ENCODE measurements at places on chromosomes 13 and 19.

DNA sequence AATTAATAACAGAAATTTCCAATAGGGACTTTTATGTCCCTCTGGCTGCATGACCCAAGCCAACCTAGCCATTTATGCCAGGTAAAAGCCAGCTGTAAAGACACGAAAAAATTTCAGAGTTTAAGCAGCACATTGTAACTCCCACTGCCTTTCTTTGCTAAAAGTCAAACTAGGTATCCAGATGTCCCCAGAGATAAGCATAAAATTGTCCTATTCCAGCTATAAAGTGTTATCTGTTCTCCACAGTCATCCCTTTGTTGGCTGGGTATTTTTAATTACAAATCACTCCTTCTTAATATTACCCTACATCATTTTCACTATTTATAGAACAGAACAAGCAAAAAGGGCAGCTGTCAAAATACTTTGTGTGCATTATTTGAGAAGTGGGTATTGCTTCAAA is 3.2 kb upstream of the ZNF154 start:
- no peak for DNase-seq

DNA sequence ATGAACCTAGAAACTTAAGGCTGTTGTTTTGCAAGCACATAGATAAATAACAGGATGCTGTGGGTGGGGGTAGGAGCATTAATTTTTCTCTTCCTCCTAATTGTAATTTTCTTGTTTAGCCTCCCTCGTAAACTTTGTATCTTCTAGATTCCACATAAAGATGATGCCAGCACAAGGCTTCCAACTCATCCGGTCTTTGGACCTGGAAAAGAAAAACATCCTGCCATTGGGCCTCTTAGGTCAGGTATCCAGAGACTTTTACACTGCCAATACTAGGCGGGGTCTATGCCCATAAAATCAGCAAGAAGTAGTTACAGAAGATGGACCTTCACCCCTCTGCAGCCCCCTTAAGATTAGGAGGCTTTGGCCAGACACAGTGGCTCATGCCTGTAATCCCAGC is 35.4 kb upstream of the KPNA3 start:
- DNase-seq, result no peak

DNA sequence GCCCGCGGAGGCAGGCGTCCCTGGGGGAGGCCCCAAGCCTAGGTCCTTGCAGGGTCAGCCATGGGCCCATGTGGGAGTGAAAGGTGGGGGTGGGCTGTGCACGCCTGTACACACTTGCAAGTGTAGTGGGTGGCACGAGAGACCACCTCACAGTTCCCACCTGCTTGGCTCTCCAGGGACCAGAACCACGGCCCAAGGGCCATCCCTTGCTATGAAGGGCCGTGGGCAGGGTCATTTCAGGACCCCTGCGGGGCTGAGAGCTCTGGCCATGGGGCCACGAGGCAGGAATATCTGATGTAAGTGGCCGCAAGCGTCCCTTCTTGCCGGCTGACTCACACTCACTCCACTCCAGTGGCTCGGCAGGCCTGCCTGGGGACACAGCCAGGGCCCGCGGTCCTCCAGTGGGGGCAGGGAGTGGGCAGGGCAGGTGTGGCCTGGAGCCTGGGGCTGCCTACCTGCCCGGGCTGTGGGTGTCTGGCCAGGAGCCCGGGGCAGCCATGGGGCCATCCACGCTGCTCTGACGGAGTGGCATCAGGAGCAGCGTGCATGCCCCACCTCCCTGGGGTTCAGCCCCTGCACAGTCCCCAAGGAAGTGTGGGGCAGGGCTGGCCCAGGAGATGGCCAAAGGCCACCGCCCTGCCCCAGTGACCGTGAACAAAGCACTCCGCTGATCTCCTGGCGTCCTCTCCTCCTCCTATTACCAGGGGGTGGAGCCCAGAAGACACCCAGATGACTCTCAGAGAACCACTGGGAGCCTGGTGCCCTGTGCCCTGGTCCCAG is 8.6 kb upstream of the MKNK2 start:
- DNase-seq, result no peak

DNA sequence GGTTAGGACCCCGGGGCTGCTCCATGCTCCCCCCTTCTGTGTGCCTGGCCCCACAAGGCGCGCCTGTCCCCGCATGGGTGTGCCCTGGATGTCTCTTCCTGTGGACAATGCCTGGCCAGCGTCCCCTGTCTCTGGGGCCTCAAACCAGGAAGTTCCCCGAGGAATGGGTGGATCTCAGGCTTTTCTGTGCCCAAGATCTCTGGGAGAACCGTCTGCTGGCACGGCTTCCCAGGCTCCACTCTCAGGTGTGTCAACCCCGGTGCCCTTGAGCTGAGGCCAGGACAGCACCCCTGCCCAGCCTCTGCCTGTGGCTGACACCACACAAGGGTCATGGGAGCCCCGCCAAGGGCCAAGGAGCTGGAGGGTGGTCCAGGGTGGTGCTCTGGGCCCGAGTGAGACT is 15.7 kb downstream of the ZNF444 start:
- no peak for DNase-seq

DNA sequence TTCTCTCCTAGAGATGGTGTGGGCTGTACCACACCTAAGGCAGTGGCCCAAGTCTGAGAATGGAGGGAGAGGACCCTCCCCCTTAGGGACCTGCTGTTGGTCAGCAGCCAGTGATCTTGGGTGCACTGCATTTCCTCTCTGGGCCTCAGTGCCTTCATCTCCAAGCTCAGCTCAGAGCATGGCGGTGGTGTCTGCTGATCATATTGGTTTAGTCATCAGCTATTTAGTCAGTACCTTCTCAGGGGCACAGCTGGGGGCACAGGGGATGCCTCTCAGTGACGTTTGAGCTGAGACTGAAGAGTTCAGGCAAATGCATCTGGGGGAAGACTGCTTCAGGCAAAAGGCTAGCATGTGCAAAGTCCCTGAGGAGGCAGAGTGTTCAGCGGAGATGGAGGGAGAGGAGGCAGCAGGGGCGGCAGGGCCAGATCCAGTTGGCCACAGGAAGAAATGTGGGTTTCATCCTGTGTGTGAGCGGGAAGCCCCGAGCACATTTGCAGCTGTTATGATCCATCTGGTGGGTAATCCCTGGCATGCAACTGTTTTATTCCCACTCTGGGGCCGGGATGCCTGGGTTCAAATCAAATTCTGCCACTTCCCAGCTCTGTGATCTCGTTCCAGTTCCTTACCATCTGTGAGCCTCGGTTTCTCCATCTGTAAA is 15.7 kb upstream of the PGLS start:
- DNase-seq, result no peak

DNA sequence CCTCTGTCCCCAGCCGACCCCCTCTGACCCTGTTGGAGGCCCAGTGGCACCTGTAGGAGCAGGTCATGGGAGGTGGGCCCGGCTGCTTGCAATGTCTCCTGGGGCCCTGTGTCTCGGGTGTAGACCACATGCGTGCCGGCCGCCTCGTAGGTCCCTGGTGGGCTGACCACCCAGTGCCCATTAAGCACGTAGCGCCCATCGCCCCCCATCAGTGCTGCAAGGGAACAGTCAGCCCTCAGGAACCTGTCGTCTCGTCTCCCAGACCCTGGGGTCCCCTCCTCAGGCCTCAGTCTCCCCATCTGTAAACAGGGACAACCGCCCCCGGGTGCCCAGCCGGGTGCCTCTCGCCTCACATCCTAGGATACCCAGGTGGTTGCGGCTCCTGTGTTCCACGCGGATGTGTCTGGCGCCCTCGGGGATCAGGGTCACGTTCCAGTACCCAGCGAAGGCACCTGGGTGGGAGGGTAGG is 5.6 kb downstream of the ADAMTSL5 start:
- DNase-seq, result no peak

DNA sequence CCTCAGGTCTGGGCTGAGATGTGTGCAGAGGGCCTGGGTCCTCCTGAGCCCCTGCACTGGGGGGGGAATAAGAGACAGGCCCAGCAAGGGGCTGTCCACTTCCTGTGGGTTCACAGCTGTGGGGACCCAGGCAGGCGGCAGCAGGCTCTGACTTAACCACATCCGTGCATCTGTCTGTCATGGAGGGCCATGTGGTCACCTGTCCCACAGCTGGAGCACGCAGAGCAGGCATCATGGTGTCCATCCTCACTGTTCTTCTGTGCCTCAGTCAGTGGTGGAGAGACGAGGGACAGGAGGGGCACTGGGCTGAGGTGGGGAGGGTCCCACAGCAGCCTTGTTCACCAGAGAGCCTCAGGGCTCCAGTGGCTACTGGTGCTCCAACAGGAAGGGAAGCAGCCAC is 16.3 kb upstream of the KIR3DL3 start:
- DNase-seq, result no peak

DNA sequence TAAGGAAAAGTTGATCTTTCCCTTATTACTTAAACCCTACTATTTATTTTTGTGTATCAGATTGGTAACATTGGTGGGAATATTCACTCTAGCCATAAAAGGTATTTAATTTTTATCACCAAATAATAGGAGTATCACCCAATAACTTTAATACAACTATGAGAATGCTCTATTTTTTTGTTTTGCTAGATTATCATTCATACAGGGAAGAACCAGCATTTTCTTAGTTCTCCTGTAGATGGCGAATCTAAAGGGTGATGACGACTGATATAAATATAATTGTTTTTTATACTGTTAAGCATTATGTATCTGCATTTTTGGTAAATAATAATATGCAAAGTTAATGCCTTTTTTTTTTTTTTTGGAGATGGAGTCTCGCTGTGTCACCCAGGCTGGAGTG is 7.9 kb upstream of the FRY start:
- no peak for DNase-seq
